MCF 10A (cell line): ENCODE measurements at places on chromosomes 4 and X. TPM values are rescaled to one million over a fixed set of nuclear protein-coding genes. Genes with fewer than 3 reads are reported as not detected.

DNA sequence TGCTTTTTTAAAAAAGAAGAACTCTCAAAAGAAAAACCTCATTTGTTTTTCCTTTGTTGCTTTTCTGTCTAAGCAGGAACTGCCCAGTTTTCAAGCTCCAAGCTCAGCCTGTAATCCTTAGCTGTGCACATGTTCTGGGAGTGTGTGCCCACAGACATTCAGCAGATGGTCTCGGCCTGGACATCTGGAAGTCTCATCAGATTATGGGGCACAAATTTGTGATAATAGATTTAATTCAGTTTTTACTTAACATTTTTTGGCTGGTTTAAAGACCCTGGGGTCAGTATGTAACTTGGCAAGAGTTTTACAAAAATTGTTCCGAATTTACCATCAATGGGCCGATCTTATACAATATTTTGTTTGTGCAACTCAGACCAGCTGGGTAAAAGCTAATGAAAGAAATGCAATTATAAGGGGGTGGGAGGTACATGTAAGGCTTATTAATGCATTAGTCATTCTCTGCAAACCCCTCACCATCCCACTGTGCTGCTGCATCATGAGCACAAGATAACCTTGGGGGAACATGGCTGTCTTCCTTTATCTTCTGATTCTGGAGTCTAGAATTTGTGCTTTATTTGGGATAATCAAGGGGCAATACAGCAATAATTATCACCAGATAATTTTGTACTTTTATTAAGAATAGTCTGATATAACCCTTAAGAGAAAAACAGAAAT, 86.9 kb upstream of the PHOX2B start:
- DNase-seq = no peak
- H3K36me3 ChIP-seq = peaks cover 3% of the 10 kb centered on the region
- H3K27ac ChIP-seq = no peak overlapping the region
- H3K27me3 ChIP-seq = no peaks in the 10 kb centered on the region
- H3K4me3 ChIP-seq = no peak overlapping the region
- H3K4me1 ChIP-seq = peaks cover 12% of the 10 kb centered on the region

MTMR8 gene
- not detected in 2 replicates for total RNA-seq

ZNF157 gene
- total RNA-seq = not detected in 2 replicates

- H3K27ac ChIP-seq = no peak overlapping the region
- peaks cover 58% of the 10 kb centered on the region for H3K27me3 ChIP-seq
- H3K4me3 ChIP-seq = no peak overlapping the region
Measured at GRCh38 chrX:37824491-37825214, 22.7 kb downstream of the DYNLT3 start.

DNA sequence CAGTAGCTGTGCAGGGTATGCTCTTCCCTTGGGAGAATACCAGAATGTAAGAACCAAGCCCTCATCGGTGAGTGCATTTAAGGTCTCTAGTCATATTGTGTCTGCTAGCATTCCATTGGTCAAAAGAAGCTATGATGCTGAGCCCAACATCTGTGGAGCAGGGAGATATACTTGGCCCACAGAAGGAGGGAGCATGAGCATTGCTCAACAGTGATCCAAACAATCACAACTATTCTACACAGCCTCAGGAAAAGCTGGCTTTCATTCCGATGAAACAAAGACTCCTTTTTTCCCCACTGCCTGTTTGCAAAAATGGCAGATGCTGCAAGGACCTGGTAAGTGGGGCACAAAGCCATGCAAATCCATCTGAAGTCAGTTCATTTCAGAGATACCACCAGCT, 80.6 kb upstream of the DHX15 start:
- no peak overlapping the region for H3K4me3 ChIP-seq
- no peak overlapping the region for H3K27ac ChIP-seq
- no peaks in the 10 kb centered on the region for H3K36me3 ChIP-seq
- no peak for DNase-seq
